ENCODE measurements at places on chromosomes 2 and 18.
A peak's percentile ranks its signal among the peaks of the same experiment; 100 is the strongest.

DNA sequence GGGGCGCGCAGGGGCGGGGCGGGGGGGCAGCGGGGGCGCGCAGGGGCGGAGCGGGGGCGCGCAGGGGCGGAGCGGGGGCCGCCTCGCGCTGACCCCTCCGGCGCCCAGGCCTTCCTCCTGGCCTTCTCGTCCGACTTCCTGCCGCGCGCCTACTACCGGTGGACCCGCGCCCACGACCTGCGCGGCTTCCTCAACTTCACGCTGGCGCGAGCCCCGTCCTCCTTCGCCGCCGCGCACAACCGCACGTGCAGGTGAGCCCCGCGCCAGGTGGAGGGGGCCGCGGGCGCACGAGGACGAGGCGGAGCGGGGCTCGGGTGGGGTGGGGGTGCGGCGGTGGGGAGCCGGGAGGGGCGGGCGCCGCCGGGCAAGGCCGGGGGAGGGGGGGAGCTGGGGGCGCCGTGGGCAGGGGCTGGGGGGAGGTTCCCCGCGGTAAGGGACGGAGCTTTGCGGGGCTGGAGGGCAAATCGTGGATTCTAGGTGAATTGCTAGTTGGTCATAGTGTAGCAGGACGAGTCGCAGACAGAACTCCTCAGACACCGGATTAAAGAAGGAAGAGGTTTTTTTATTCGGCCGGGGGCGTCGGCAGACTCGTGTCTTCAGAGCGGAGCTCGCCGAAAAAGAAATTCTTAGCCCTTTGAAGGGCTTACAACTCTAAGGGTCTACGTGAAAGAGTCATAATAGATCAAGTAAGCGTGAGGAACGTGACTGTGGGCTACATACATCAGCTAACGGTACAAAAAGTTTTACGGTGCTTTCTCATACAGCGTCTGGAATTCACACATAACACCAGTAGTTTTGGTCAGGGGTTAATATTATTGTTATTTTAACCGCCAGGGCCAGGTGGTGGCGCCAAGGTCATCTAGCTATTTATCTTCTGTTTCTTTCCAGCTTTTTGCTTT lies 29.9 kb downstream of the ANO7 start:
- DNase-seq = peak; percentile 74
- peak overlapping the region; percentile 91 for H3K4me3 ChIP-seq
- peaks cover 2% of the 10 kb centered on the region for H3K27me3 ChIP-seq
- H3K4me1 ChIP-seq = peaks cover 5% of the 10 kb centered on the region

DNA sequence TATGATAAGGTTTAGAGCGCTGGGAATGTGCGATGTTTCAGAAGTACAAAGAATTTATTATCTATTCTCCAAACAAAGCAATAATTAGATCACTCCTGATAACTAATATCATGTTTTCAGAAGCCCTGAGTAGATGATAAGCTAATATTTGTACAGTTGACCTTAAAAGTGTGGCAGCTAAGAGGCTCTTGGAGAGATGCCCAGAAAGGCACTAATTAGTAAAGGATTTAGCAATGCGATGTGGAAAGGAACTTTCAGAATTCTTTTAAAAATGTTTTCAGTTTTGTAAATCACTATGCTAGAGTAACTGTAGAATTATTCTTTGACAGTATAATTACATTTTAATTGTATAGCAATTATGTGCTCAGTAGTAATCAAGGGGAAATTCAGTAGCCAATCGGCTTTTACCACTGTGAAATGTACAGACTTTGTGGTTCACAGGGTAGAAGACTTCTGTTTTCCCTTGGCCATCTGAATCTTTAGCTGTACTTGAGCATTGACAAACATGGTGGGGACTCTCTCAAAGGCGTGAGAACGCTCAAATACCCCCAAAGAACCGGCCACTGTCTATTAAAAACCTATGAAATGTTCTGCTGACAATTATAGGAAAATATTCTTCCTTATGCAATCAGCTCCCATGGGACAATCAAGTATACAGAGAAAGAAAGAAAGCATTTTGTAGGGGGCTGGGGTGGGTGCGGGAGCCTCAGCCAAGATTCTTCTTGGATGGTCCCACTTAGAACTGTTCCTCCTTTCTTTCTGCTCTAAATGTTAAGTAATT lies 262.8 kb upstream of the AGAP1 start:
- no peaks in the 10 kb centered on the region for H3K36me3 ChIP-seq
- no peak overlapping the region for H3K4me3 ChIP-seq
- peaks cover 29% of the 10 kb centered on the region for H3K4me1 ChIP-seq
- no peaks in the 10 kb centered on the region for H3K27me3 ChIP-seq
- H3K27ac ChIP-seq = no peak overlapping the region
- DNase-seq = no peak

- H3K4me3 ChIP-seq = no peak overlapping the region
- no peaks in the 10 kb centered on the region for H3K27me3 ChIP-seq
- H3K4me1 ChIP-seq = no peaks in the 10 kb centered on the region
- H3K36me3 ChIP-seq = peaks cover 17% of the 10 kb centered on the region
- no peak for DNase-seq
Observed at GRCh38 chr2:158569284-158569683, 112.5 kb downstream of the PKP4 start.

GRCh38 chr2:9319338-9319715 lies 104.0 kb downstream of the ITGB1BP1 start:
- H3K36me3 ChIP-seq = peaks cover 12% of the 10 kb centered on the region
- H3K27ac ChIP-seq = no peak overlapping the region
- no peaks in the 10 kb centered on the region for H3K4me1 ChIP-seq
- no peak overlapping the region for H3K4me3 ChIP-seq
- DNase-seq = no peak
- no peaks in the 10 kb centered on the region for H3K27me3 ChIP-seq

- H3K27ac ChIP-seq = no peak overlapping the region
- no peak overlapping the region for H3K4me3 ChIP-seq
- no peaks in the 10 kb centered on the region for H3K4me1 ChIP-seq
- DNase-seq = no peak
Observed at GRCh38 chr2:43559391-43560230, 36.2 kb downstream of the THADA start.

DNA sequence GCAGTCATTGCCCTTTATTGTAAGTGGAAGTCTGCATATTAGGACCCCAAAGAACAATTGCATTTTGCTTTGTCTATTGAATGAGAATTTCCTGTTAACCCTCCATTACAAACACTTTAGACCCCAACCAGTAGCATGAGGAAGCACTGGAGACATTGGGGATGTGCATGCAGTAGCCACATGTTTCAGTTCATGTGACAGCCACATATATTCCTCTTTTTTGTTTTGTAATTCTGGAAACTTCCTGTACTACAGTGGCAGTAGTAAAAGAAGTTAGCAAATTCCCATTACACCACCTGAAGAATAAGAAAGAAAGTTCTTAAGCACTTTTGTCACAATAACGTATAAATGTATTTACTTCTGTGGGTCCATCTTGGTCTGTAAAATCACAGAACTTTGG lies 281.1 kb upstream of the SLC14A2 start:
- no peaks in the 10 kb centered on the region for H3K27me3 ChIP-seq
- no peak for DNase-seq
- no peaks in the 10 kb centered on the region for H3K4me1 ChIP-seq
- H3K27ac ChIP-seq = no peak overlapping the region
- no peaks in the 10 kb centered on the region for H3K36me3 ChIP-seq

DNA sequence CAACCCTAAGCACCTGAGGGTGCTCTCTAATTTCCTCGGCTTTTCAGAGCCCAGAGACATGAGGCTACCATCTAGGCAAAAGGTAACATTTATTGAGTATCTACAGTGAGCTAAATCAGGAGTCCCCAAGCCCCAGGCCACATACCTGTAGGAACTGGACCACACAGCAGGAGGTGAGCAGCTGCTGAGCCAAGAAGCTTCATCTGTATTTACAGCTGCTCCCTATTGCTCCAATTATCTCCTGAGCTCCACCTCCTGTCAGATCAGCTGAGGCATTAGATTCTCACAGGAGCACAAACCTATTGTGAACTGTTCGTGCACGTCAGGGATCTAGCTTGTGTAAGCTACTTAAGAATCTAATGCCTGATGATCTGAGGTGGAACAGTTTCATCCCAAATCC lies 70.2 kb downstream of the RND3 start:
- DNase-seq = no peak
- no peaks in the 10 kb centered on the region for H3K4me1 ChIP-seq

DNA sequence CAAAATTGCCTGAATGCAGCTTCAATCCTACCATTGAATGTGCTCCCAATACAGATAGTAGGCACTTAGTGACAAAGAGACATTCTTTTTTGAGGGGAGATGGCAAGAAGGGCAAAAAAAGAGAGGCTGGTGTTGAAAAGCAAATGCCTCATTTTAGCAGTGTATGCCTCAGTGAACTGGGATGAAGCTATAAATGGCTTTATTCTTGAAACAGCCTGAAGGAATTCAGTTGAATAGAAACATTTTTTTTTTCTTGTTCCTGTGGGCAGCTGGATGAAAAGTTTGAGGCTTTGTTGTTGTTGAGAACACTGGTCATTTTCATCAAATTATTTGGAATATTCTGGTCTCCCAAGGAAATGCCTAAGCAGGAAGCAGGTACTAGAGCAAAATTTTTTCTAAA lies 228.9 kb downstream of the RNF144A start:
- no peak overlapping the region for H3K4me3 ChIP-seq
- H3K4me1 ChIP-seq = no peaks in the 10 kb centered on the region
- no peak overlapping the region for H3K27ac ChIP-seq
- no peaks in the 10 kb centered on the region for H3K27me3 ChIP-seq
- DNase-seq = no peak
- H3K36me3 ChIP-seq = peaks cover 15% of the 10 kb centered on the region

DNA sequence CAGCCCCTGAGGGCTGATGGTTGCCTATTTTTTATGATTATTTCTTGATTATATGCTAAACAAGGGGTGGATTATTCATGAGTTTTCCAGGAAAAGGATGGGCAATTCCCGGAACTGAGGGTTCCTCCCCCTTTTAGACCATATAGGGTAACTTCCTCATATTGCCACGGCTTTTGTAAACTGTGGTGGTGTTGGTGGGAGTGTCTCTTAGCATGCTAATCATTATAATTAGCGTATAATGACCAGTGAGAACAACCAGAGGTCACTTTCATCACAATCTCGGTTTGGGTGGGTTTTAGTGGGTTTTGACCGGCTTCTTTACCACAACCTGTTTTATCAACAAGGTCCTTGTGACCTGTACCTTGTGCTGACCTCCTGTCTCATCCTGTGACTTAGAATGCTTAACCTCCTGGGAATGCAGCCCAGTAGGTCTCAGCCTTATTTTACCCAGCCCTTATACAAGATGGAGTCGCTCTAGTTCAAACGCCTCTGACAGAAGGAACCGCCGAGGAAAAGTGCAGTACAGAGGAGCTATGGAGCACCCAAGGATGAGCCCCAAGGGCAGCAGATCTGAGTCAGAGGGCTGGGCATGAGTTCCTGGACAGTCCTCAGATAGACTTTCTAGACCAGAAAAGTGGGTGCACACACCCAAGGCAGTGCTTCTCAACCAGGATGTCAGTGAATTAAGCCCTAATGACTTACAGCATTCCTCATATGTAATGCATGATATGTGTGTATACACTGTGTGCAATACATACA lies 37.1 kb upstream of the ASAP2 start:
- no peak overlapping the region for H3K4me3 ChIP-seq
- DNase-seq = no peak
- H3K27ac ChIP-seq = no peak overlapping the region
- H3K27me3 ChIP-seq = peaks cover 2% of the 10 kb centered on the region
- H3K36me3 ChIP-seq = no peaks in the 10 kb centered on the region

GRCh38 chr2:188664416-188664815 lies 309.8 kb upstream of the COL3A1 start:
- H3K4me3 ChIP-seq = no peak overlapping the region
- DNase-seq = no peak
- no peak overlapping the region for H3K27ac ChIP-seq
- no peaks in the 10 kb centered on the region for H3K27me3 ChIP-seq
- H3K36me3 ChIP-seq = no peaks in the 10 kb centered on the region
- no peaks in the 10 kb centered on the region for H3K4me1 ChIP-seq

DNA sequence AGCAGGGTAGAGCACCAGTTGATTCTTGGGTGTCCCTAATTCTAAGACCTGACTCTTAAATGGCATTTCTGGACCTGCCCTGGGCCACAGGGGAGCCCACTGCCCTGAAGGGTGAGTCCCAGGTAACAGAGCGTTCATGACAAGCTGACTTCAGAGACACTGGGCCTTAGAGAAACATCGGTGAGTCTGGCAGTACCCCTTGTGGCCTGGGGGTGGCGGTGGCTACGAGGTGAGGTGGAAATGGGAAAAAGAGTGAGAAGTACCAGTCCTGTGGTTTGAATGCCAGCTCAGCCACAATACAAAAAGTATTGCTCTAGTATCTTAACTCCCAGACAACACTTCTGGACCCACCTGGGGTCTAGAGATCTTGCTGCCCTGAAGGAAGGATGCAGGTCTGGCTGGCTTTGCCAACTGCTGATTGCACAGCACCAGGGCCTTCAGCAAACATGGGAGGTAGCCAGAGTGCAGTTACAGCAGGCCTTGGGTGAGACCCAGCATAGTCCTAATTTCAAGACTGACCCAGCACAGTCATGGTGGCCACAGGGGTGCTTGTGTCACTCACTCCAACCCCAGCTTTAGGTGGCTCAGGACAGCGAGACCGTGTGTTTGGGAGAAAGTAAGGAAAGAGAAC lies 44.5 kb downstream of the USP34 start:
- no peaks in the 10 kb centered on the region for H3K36me3 ChIP-seq
- peaks cover 4% of the 10 kb centered on the region for H3K4me1 ChIP-seq
- H3K4me3 ChIP-seq = no peak overlapping the region
- peak; percentile 71 for DNase-seq
- H3K27me3 ChIP-seq = peaks cover 3% of the 10 kb centered on the region
- H3K27ac ChIP-seq = no peak overlapping the region

DNA sequence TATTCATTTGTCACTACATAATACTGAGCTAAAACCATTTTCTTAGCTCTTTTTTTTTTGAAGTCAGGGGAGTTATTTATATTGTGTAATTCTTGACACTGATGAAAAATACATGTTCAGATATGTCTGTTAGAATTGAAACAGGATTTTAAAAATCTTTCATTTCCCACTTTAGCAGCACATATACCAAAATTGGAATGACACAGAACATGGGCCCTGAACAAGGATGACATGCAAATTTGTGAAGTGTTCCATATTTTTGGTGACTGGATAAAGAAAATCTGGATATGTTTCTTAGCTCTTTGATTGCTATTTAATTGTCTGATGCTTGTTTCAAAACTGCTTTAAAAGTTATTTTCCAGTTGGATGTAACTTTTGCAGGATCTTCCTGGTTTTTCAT lies 1963.9 kb upstream of the LRRTM1 start:
- H3K36me3 ChIP-seq = no peaks in the 10 kb centered on the region
- no peaks in the 10 kb centered on the region for H3K27me3 ChIP-seq
- H3K4me3 ChIP-seq = no peak overlapping the region
- no peaks in the 10 kb centered on the region for H3K4me1 ChIP-seq
- H3K27ac ChIP-seq = no peak overlapping the region
- no peak for DNase-seq

GRCh38 chr18:73462092-73462491 lies 594.3 kb upstream of the NETO1 start:
- H3K36me3 ChIP-seq = no peaks in the 10 kb centered on the region
- H3K4me1 ChIP-seq = peaks cover 7% of the 10 kb centered on the region
- no peak overlapping the region for H3K27ac ChIP-seq
- H3K4me3 ChIP-seq = no peak overlapping the region
- H3K27me3 ChIP-seq = no peaks in the 10 kb centered on the region

GRCh38 chr2:128868686-128869551 lies 550.3 kb upstream of the HS6ST1 start:
- no peak overlapping the region for H3K27ac ChIP-seq
- no peak overlapping the region for H3K4me3 ChIP-seq
- peaks cover 4% of the 10 kb centered on the region for H3K27me3 ChIP-seq
- DNase-seq = no peak
- H3K36me3 ChIP-seq = no peaks in the 10 kb centered on the region
- no peaks in the 10 kb centered on the region for H3K4me1 ChIP-seq

- DNase-seq = no peak
- H3K4me3 ChIP-seq = no peak overlapping the region
- H3K27ac ChIP-seq = no peak overlapping the region
- H3K36me3 ChIP-seq = no peaks in the 10 kb centered on the region
- H3K4me1 ChIP-seq = no peaks in the 10 kb centered on the region
Observed at GRCh38 chr18:40851014-40851429, 1104.0 kb upstream of the PIK3C3 start.

All from glutamatergic neuron (in vitro differentiated cells).